Stimulated activated CD8-positive, alpha-beta memory T cell treated with anti-CD3 and anti-CD28 coated beads, Interleukin-4, amount 100 ng/mL, for 1 hour (primary cell): ENCODE measurements at places on chromosomes 2 and 18.

GRCh38 chr2:30790879-30791278 lies 16.4 kb downstream of the CAPN13 start:
- DNase-seq, result no peak

- no peak for DNase-seq
Observed at GRCh38 chr2:42241517-42241916, 72.4 kb downstream of the EML4 start.

DNA sequence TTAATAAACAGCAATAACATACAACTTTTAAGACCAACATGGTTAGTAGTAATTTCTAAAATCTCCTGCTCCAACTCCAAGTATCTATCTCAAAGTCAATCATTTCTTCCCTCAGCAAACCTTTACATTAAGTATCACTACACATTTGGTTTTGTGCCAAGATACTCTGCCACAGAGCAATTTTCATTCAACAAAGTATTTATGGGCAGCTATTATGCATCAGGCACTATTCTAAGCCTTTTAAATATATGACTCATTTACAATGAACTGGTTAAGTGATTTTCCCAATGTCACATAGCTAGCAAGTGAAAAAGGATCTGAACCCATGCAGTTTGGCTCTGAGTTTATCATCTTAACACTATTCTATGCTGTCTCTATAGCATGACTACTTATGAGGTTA lies 264.3 kb downstream of the NOL4 start:
- no peak for DNase-seq

DNA sequence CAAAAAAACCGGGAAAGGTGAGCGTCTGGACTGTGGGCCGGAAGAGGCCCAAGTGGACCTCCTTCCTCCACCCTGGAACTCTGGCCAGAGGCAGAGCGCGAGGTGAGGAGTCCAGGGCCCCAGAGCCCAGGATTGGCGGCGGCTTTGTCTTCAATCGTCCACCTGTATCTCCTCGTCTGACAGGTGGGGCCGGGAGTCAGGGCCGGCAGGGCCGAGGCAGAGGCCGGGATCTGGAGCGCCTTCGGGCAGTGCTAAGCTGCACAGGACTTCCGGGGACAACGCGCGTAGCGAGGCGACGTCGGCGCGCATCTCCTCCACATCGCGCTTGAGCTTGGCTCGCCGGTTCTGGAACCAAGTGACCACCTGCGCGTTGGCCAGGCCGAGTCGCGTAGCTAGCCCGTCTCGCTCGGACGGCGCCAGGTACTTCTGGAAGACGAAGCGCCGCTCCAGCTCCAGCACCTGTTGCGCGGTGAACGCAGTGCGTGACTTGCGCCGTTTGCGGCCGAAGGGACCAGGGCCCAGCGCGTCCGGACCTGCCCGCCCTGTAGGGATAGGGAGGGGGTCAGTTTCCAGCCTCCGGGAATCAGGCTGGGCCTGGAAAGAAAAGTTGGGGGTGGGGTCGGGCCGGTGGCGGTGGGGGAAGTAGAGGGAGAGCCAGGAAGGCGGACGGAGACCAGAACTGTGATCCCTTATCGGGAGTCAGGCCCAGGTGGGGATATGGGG lies 1.5 kb downstream of the LBX2 start:
- no peak for DNase-seq
